ENCODE measurements at places on chromosomes 6 and 20.

DNA sequence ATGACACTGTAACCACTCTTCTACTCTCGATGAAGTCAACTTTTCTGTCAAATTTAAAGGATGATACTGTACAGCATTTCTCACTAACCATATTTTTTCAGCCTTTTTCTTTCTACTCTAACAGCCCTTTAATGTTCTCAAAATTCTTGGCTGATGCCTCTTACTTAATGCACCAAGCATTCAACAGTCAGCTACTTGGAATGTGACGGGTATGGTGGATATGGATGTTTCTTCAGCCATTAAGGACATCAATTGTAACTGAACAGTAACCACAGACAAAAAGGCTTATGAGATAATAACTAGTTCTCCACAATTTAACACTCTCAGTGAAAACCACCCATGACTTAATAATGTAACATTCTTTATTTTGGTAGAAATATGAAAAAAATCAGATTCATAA lies 467.2 kb upstream of the ZNF337 start:
- DNase-seq = no peak

DNA sequence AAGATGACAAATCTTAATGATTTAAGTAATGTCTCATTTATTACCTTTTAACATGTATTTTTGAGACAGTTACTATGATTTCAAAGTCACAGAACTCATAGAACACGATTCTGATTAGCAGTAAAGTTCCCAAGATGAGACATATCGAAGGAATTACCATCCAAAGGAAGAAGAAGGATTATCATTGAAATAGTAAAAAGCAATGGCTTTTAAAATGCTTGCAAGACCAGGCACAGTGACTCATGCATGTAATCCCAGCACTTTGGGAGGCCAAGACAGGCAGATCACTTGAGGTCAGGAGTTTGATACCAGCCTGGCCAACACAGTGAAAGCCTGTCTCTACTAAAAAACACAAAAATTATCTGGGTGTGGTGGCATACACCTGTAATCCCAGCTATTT lies 219.2 kb downstream of the KHDC1L start:
- no peak for DNase-seq

- DNase-seq = no peak
Measured at GRCh38 chr6:13395272-13396237, 67.2 kb upstream of the TBC1D7 start.

DNA sequence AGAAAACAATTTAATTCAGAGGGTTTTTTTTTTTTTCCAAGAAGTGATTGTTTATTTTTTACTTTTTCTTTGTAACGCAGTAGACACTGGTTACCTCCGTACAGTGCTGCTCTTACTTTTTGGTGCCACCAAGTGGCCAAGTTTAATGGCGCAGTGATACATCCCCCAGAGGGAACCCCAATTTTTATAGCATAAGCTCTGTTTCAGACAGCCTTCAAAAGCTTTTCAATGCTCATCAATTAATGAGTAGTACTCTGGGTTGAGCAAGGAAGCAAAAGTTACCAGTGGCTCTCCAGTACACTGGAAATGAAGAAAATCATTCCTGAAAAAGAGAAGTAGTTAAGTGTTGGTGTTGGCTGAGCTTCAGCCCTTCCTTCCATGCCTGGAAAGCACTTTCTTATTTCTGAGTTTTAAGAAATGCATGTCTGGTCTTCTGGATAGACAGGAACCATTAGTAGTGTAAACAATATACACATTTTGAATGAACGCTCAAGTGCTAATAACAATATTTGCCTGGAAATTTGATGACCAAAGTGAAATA lies 129.1 kb upstream of the SMLR1 start:
- no peak for DNase-seq

DNA sequence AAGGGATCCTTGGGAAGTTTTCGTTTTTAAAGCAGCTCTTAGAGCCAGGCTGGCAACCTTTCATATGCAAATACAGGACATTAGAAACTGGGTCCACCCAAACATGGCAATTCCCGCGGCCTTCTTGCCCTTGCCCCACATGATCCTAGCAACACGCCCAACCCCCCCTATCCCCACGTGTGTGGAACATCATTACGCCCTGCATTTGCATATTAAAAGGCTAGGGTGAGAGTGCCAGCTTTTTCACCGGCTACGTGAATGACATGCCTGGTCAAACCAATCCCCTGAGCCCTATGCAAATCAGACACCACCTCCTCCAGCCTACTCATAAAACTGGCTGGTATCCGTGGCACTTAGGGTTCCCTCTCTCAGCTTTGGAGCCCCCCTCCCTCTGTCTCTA lies 88.1 kb downstream of the TNFRSF21 start:
- DNase-seq = no peak

DNA sequence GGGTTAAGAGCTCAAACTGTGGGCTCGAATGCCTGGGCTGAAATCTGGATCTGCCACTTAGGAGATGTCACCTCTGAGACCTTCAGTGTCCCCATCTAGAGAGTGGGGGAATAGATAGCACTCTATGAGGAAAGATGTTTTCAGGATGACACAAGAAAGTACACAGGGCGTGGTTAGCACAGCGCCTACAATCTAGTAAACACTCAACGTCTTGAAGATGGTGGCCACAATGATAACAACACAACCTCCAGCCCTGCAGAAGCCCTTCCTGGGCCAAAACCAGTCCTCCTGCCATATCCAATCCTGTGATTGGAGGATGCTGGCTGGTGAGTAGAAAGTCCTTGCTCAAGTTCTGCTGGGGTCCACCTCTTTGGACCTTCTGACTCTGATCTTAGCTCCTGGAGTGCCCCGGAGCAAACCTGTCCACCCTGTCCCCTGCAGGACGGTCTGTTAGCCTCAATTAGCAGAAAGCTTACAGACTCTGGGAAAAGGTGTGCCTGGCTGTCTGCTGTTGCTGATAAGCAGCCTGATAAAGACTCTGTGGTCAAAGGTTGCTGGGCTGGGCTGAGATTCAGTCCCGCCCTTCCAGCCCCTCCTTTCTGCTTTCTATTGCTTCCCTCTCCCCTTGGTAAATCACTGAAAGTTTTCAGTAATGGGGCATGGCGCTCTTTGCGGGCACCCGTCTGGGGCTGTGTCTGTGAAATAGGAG lies 8.2 kb downstream of the EDN3 start:
- DNase-seq = no peak

DNA sequence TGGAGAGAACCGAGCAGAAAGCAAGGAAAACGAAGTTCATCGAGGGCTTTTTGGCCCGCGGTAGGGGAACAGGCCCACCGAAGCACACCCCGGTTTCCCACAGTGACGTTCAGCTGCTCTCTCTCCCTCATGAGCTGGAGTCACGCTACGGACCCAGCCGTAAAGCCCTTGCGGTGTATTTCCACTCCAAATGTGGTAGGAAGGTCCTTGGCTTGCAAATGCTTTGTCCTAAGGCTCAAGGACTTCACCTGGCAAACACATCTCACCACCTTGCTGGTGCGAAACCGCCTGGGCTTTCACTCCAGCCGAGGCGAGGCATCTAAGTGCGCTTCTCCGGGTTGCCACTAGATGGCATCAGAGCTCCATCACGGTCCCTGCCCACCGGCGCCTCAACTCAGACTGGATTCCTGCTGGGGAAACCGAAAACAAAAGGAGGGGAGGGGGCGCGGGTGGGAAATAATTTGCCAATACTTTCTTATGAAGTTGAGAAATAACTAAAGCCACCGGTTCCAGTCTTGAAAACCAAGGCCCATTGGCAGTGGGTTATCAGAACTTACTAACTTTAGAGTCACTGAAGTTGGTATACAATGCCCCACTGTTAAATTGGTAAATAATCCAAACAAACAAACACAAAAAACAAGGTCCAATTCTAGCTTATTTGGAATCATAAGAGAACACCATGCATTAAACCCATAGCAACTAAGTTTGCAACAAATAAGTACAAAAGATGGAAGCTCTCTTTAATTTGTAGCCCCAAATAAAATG lies 13.4 kb upstream of the FOXC1 start:
- no peak for DNase-seq

DNA sequence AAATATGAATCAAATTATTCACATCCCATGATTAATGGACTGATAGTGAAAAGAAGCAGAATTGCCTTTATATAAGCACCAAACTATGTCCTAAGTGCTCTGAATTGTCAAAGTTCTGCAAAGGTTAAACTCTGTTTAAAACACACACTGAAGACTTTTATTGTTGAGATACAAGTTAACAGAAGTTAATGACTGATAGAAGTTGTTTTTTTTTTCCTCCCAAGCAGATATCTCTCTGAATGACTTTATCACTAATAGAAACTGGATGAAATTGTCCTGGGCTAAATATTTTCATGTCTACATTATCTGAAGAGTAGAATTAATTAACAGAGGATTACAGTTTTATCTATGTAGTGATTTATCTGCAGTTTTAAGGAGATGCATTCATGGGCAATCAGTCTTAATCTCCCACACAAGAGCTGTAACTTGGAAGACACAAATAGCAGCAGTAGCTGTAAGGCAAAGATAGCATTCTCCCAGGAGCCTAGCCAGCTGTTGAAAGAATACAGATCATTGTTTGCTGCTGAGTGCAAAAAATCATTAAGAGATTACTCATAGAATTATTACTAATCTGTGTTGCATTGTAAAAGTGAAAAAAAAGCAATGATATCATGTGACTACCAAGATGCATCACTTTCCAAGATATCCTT lies 49.9 kb downstream of the BMP5 start:
- no peak for DNase-seq

DNA sequence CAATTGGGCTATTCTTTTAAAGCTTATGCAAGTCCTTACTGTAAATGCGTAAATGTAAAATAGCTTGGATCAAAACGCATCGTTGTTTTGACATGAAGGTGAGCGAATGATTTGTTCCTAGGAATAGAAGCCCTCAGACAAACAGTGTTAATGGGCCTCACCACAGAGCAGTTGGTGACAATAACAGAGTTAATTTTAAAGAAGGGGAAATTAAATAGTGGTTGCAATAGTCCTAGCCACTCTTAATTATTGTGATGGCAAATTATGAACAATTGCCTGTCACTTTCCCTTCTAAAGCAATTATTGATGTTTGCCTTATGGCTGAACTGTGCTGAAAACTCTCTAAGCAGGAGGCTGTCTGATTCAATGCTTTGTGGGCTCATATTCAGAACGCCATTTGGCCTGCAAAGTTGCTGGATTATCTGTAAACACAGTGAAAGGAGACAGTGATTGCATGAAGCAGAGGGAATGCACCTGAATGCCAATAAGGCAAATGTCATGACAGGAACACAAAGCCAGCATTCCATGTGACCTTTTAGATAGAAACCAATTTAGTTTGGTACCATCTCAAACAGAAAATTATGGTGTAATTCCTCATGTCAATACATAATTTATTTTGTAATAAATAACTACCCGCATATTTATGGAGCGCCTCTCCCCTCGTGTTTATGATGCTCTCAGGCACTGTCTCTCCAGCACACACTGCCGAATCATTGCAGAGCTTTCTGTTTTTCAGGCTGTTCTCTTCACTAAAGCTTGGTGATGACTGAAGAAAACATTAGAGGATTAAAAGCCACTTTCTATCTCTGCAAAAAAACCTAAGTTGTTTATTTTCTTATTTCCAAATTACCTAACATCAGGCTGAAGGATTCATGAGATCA lies 387.5 kb downstream of the HACE1 start:
- DNase-seq = no peak

DNA sequence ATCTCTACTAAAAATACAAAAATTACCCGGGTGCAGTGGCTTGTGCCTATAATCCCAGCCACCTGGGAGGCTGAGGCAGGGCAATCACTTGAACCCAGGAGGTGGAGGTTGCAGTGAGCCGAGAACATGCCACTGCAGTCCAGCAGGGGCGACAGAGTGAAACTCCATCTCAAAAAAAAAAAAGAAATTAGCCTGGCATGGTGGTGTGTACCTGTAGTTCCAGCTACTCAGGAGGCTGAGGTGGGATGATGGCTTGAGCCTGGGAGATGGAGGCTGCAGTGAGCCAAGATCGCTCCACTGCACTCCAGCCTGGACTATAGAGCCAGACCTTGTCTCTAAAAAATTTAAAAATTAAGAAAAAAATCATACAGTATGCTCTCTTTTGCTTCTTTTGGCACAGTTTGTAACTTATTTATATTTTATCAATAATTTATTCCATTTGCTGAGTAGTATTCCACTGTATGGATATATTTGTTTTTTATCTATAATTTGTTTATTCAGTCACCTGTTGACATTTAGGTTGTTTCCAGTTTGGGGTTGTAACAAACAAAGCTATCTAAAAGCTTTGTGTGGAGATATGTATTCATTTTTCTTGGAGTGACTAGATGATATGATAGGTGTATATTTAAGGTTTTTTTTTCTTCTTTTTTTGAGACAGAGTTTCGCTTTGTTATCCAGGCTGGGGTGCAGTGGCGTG lies 8.0 kb upstream of the MYBL2 start:
- no peak for DNase-seq

DNA sequence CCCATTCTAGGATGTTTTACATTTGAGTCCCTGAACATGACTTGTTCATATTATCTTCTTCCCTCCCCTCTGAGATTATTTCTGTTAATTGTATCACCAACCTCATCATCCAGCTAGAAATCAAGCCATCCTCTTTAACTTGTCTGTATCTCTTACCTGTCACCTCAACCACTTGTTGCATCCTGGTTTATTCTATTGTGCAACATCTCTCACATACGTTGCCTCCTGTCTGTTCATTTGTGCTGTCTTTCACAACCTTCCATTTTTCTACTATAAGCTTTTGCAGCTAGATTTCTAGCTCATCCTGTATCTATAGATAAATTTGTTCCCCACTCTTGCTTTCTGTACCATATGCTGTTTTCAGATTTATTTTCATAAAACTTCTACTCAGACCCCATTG lies 183.7 kb downstream of the MCHR2 start:
- no peak for DNase-seq

- no peak for DNase-seq
Measured at GRCh38 chr20:63768591-63769515, 29.3 kb downstream of the SLC2A4RG start.

- no peak for DNase-seq
Measured at GRCh38 chr6:87199787-87200186, 44.4 kb downstream of the ZNF292 start.

DNA sequence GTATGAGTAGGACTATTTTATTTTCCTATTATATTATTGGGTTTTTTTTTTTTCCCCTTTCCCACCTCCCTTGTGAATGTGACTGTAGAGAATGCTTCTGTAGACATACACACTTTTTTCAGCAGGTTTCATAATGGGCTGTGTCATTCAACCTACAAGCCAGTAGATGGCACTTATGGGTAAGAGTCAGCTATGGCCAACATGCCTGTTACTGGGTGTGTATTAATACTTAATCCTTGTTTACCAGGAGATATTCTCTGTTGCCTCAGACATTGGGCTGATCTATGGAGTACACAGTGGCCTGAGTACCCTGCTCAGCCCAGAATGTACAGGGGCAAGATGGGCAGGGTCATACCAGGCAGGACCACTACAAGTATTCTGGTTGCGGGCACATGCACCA lies 382.5 kb downstream of the EPHA7 start:
- no peak for DNase-seq

DNA sequence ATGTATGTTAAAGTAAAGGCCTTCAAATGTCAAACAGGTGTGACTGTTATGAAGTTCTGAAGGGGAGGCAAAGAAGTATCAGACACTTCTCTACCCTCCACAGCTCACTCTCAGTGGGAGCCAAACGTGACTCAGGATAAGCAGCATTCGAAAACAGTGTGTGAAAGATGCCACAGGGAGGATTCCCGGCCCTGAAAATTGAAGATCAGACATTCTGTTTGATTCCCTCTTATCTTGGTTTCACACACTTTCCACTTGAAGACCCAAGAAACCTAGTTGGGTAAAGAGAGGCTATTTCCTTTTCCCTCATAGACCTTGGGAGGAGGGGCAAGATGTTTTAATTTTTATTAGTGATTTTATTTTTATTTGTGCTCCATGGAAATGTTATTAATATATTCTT lies 164.2 kb upstream of the SUPT3H start:
- no peak for DNase-seq

GRCh38 chr6:158758451-158758860 lies 60.7 kb downstream of the EZR start:
- DNase-seq = no peak

GRCh38 chr6:39948199-39948791 lies 14.0 kb upstream of the MOCS1 start:
- no peak for DNase-seq
